ENCODE measurements at places on chromosomes 3 and 15. TPM values are rescaled to one million over a fixed set of nuclear protein-coding genes. Genes with fewer than 3 reads are reported as not detected.

GRCh38 chr3:144381607-144382006, 410.0 kb downstream of the DIPK2A start:
- no peak for DNase-seq

GRCh38 chr15:58383876-58384275, 47.9 kb upstream of the LIPC start:
- no peak for DNase-seq

GRCh38 chr3:125386811-125387210, 11.7 kb upstream of the ZNF148 start:
- no peak for DNase-seq

GRCh38 chr15:92656089-92656488, 514 bp upstream of the FAM174B start:
- DNase-seq = no peak

ZNF592 gene
- 22.2 TPM for total RNA-seq

MUC13 gene
- total RNA-seq = 0.08 TPM

CPA3 gene
- total RNA-seq = 3.5 TPM

Data from heart left ventricle (tissue), 16 donors.